Germinal center (tissue), 1 donor: ENCODE measurements at places on chromosomes 5 and 9.
A peak's percentile ranks its signal among the peaks of the same experiment; 100 is the strongest.

- DNase-seq, result no peak
Observed at GRCh38 chr5:118440496-118440895, 547.9 kb downstream of the DTWD2 start.

DNA sequence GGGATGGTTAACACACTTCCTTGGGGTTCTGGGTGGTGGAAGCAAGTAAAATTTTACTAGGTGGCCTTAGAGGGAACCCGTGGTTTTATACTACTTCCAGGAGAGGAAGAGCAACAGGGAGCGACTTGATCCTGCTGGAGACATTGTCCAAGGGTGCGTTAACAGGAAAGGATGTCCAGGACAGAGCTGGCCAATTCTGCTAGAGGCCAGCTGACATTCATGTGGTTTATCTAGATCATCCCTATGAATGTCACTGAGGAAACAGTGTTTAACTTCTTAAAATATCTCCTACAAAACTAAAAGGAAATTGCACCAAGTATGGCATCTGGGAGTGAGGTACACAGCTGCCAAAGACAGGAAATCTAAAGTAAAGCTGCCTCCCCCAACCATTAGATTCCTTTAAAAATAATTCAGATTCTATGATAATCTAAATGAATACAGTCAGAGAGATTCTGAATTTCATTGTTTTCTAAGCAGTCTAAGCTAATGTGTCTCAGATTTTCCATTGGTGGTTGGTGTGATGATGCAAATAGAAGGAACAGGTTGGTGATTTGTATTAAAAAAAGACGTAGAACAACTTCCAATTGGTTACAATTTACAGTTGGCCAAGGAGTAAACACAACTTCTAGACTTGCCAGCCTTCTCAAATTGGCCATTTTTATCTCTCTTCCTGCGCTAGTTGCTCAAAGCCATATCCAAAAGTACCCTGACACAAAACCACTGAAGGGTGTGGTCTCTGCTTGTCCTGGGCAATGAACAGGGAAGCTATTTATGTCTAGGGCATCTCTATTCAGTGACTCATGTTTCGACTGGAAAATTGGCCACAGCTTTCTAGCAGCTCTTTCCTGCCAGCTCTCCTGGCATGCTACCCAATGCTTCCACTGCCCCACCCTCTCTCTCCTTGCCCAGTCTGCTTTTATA is 574.7 kb upstream of the MEF2C start:
- no peak for DNase-seq

DNA sequence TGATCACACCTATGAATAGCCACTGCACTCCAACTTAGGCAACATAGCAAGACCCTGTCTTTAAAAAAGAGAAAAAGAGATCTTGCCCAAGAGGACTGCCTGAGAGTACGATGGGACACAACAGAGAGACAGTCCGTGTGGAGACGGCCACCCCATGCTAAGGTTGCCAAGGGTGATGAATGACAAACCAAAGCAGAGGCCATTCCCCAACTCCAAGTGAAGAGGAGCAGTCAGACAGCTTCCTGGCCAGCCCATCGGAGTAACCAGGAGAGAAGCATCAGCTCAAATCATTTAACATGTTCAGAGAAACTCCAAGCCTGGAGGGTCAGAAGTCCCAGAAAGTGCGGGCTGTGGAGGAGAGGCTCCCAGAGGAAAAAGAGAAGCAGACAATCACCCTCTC is 63.9 kb upstream of the SUB1 start:
- DNase-seq, result no peak

DNA sequence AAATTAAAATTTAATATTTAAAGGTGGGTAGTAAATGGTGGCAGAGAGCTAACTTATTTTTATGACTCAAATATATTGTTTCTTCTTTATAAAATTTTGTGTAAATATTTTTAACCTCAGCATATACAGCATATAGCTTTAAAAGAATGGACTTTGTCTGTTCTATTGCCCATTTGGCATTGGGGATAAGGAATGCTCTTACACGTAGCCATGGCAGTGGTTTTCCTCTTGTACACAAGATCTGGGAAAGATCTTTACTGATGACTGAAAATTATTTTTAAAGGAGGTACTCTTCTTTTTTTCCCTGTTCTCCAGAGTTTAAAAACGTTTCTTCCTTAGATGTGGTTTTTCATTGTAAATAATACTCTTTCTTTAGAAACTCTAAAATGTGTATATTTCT is 75.0 kb downstream of the PBX3 start:
- DNase-seq, result no peak

- DNase-seq, result no peak
Observed at GRCh38 chr9:87280421-87280820, 217.2 kb upstream of the DAPK1 start.

DNA sequence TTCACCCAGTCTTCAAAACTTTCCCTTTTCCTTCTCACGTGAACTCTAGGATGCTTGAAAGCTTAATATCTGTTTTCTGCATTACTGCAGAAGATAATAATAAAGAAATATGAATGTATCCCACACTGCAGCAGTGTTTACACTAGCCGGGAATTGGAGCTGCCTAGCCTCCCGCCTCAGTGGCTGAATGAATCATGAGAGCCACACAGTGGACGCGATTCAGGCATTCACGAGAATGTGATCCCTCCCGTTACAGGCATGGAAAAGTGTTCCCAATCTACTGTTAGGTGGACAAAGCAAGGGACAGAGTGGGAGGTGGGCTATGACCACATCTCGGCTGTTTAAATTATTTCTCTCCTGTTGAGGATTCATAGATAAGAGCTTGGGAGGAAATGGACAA is 69.4 kb upstream of the CTSL start:
- DNase-seq, result no peak

DNA sequence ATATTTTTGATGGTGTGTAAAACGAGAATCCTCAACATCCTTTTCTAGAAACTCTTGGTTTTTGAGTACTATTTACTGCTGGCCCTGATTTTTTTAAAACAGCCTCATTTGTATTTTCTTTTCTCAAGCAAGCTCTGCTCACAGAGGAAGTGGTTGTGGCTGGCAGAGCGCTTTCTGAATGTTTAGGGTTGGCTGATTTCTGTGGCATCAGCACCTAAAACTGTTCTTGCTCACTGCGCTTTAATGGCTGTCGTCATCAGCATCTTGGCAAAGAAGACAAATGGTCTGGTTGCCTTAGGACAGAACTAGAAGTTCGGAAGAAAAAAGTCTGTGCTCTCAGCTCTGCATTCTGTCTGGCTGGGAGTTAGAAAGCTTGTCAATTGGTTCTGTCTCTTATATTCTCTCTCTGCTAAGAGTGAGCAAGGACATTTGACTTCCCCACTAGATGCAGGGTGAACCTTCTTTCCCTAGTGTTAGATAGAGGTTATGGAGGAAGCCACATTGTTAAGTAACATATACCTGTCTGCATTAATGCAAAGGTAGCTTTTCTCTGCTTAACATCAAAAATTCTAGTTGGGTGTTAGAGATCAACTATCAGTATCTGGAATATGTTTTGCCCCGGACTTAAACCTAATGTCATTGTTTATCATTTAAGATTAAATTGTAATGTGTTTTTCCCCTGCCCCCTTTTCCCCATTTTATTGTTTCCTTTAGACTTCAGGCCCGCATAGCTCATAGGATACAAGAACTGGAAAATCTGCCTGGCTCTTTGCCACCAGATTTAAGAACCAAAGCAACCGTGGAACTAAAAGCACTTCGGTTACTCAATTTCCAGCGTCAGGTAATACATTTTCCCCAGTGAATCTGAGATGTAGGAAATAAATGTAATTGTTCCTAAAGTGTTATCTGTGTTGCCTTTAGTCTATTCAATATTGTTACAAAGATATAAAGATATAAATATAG is 39.0 kb downstream of the SMARCA2 start:
- DNase-seq, result peak; percentile 51

- DNase-seq, result no peak
Observed at GRCh38 chr9:752201-752600, 89.3 kb upstream of the DMRT1 start.

- DNase-seq, result no peak
Observed at GRCh38 chr9:125495172-125496119, 211.6 kb downstream of the MAPKAP1 start.

DNA sequence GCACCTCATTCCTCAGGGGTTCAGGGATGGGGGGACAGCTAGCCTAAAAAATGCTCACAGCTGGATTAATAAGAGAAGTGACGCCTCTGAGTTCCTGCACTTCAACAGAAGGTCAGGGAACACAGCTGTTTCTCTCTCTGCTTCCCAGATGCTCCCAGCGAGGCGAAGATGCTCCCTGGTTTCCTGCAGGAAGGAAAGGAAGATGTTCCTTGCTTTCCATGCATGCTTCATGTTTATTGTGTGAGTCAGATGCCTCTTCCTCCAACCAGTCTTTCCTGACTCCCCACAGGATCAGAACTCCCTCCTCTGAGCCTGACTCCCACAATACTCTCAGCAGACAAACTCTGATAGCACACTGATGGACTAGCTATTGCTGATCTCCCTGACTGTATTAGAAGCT is 71.9 kb downstream of the MFAP3 start:
- no peak for DNase-seq

GRCh38 chr5:2131826-2132496 is 249.2 kb upstream of the IRX4 start:
- no peak for DNase-seq

GRCh38 chr9:134818000-134818568 is 62.5 kb upstream of the FCN2 start:
- DNase-seq, result no peak

GRCh38 chr9:98860871-98861293 is 53.4 kb downstream of the GALNT12 start:
- no peak for DNase-seq

DNA sequence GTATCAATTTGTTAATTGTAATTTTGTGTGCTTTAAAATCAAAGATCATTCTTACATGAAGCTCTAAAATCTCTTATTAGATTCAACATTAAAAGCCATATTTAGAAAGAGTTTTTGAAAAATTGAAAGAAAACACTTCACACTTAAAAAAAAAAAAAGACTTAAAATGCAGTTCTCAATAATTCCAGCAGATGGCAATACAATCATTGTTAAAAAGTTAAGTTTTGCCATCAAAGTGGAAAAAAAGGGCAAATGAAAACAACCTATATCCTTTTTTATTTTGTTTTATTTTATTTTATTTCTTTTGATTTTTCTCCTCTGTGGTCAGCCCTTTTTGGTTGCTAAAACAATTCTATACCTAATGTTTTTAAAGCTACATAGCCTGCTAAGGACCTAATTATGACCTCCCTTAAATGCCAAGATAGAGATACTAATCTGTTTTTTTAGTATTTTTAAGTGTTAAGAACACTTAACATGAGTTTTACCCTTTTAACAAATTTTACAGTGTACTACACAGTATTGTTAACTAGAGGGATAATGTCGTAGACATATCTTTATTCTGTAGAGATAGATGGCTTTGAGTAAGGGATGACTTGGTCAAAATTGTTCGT is 154.2 kb upstream of the DAB2 start:
- no peak for DNase-seq

DNA sequence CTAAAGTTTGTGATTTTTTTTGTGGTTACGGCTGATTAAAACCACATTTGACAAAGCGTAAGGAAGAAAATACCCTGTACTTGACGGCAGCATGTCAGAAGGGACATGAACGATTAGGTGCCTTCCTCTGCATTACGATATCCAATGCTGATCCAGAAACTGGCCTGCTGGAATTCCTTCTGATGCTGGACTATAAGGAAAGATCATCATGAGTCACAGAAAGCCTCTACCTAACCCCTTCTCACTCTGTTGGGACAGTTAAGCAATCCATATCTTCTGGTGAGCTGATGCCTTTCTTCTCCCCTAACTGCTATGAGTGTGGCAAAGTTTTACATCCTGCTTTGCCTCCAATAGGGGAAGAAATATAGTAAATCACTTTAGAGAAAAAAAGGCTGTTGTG is 78.4 kb upstream of the PAPPA start:
- no peak for DNase-seq

GRCh38 chr9:81664638-81665222 is 24.6 kb downstream of the TLE1 start:
- no peak for DNase-seq

DNA sequence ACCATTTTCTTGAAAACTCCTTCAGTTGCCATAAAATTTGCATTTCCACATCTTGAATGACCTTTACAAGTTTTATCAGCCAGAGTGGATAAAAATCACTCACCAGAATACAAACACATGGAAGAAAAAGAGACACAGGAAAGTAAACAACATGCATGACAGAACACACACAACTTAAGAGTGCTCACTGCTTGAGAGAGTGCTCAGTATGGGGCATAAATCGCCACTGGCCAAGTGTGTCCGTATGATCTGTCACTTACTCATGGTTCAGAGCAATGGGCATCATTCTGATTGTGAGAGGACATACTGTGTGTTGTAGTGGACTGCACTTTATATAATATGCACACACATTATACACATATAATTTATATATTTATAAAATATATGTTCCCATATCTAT is 155.6 kb upstream of the NTRK2 start:
- no peak for DNase-seq

- DNase-seq, result no peak
Observed at GRCh38 chr5:80835128-80835527, 125.0 kb upstream of the RASGRF2 start.

GRCh38 chr9:131840220-131840619 is 100.3 kb upstream of the RAPGEF1 start:
- DNase-seq, result no peak

- DNase-seq, result no peak
Observed at GRCh38 chr9:91654527-91654926, 230.9 kb upstream of the NFIL3 start.

DNA sequence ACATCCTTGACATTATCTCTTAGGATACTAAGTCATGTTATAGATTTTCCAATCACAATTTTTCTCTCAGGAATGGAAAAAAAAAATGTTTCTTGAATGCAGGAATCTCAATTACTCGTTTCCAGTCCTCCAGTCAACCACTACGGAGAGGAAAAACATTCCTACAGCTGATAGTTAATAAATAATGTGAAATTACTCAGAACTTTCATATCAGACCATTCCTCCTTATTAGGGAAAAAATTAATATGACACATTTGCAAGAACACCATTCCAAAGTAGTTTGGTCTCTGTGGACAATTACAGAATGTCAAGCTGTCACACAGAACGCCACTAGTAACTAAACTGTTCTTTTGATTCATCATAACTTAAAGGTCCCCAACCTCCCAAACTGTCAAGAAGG is 31.5 kb downstream of the MED27 start:
- DNase-seq, result no peak

DNA sequence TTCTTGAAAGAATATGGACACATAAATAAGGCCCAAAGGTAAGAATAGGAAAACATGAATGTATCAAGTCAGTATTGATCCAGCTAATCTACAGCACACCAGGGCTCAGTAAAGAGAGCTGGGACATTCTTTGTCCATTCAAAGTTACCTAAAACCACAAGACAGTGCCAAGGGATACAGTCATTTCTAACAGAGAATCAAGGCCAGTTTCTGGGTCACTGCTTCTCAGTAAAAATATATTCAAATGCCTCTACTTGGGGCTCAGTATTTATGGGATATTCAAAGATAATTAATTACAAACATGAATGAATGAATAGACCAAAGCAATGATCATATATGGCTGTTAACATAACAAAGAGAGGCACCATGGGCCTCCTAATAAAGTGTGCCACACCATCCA is 34.9 kb downstream of the MTMR12 start:
- no peak for DNase-seq

GRCh38 chr9:27787891-27788290 is 214.6 kb upstream of the C9orf72 start:
- no peak for DNase-seq
